Mesendoderm (in vitro differentiated cells): ENCODE measurements at places on chromosomes 4 and X.

DNA sequence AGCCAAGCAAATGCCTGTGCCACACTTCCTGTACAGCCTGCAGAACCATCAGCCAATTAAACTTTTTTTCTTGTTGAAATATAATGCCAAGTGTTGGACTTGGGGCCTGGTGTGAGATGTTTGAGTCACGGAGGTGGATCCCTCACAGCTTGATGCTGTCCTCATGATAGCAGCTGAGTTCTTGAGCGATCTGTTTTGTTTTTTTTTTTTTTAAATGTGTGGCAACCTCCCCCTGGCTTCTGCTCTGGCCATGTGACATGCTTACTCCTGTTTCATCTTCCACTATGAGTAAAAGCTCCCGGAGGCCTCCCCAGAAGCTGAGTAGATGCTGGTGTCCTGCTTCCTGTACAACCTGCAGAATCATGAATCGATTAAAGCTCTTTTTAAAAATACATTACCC, 973.3 kb upstream of the FTHL17 start:
- DNase-seq = peak; percentile 7

- no peak for DNase-seq
Measured at GRCh38 chrX:154044091-154044490, 24.4 kb upstream of the IRAK1 start.

DNA sequence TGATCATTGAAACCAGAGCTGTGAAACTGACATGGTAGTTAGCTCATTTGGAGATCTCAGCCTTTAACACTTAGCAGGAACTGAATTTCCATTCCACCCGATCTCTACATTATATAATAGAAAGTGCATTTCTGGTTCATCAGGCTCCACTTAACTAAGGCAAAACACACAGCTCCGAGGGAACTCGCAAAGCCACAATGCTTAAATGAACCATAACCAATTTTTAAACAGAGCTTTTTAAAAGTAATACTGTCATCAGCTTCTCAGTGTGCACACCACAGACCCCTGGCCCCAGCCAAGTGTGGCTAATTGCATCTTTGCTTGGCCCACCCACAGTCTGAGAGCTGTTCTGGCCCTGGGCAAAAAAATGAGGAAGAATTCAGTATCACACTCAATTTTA, 66.1 kb downstream of the DCHS2 start:
- no peak for DNase-seq

DNA sequence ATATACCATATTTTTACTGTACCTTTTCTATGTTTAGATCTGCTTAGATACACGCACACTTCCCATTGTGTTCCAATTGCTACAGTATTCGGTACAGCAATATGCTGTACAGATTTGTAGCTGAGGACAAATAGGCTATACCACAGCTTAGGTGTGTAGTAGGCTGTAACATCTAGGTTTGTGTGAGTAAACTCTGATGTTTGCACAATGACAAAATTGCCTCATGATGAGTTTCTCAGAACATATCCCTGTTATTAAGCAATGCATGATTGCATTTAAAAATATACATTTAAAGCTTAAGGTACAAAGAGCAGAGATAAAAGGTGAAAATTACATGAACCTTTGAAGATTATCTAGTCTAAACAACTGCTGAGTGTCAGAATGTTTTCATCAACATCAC, 181.7 kb downstream of the ADGRA3 start:
- no peak for DNase-seq

DNA sequence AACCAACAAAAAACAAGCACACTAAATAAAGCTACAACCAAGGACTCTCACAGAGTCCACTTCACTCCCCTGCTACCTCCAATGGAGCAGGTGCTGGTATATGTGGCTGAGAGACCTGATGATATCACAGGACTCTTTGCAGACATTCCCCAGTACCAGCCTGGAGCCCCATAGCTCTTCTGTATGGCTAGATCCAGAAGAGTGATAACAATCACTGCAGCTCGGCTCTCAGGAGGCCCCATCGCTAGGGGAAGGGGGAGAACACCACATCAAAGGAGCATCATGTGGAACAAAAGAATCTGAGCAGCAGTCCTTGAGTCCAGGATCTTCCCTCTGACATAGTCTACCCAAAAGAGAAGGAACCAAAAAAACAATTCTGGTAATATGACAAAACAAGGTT, 237.1 kb upstream of the TLL1 start:
- no peak for DNase-seq

GRCh38 chr4:80225595-80225994, 28.3 kb downstream of the PRDM8 start:
- DNase-seq = no peak

GRCh38 chr4:101669138-101669831, 121.2 kb upstream of the BANK1 start:
- DNase-seq = no peak

DNA sequence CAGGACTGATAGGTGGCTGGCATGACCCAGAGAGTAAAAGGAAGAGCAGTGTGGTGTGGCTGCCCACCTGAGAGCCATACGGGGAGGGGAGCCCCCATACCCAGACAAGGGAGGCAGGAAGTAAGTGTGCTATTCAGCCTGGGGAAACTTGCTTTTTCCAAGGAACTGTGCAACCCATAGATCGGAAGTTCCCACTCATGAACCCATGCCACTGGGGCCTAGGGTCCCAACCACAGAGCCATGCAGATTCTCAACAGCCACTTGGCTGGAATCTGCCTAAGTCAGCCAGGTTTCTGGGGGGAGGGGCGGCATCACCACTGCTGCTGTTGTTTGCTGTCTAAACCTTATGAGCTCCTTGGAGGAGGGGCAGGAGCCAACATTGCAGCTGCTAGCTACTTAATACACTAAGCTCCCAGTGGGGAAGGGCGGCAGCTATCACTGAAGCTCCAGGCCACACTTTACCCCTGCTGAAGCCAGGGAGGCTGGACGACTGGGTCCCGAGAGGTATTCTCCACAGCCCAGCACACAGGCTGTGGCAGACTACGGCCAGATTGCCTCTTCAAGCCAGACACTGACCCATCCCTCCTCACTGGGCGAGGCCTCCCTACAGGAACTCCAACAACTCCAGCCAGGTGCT, 410.4 kb downstream of the INPP4B start:
- peak; percentile 93 for DNase-seq

DNA sequence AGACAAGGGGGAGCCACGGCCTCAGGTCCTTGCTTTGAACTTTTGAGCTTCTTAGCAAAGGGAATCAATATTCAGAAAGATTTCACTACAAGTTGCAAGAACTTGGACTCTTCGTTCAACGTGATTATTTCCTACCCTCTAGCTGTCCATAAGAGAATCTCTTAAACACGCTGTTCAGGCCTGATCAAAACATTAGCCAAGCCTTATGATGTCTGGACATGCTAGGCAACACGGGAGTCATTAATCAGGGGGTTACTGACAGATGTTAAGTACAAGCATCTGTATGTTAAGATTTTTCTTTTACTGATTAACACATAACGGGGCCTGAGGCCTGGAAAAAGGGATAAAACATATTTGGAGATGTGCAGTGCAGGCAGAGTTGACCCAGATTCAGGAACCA, 138.9 kb upstream of the IL1RAPL2 start:
- DNase-seq = no peak

DNA sequence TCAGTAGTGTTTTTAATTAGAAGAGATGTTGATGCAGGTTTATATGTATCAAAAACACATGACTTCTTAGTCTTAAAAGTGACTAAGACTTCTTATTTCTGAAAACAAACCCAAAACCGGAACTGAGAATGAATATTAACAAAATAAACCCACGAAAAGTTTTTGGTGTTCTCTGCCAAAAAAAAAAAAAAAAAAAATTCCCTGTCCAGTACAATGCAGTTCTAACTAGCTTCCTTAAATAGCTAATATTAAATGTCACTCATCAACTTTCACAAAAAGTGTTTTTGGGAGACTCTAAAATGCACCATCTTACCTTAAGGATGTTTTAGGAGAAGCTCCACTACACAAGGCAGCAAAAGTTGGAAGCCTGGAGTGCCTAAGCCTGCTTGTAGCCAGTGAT, 2.0 kb downstream of the ANKRD37 start:
- DNase-seq = no peak

GRCh38 chr4:123606946-123607542, 210.4 kb downstream of the SPRY1 start:
- DNase-seq = no peak

DNA sequence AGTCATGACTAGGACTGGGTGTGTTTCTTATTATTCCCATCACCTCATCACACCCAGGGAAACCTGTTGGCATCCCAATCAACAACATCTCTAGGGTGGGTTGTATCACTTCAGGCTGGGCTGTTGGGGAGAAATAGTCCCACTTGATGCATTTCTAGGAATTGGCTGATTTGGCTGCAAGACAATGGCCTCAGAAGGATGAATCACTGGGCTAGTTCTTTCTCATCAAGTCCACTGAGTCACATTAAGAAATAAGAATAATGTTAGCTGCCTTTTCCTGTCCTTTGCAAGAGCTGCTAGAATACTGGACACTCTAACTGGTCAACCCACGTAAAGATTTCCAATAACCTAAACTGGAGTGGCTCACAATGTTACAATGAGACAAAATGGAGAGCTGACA, 104.2 kb downstream of the CHRDL1 start:
- DNase-seq = no peak
